Prostate gland (tissue), 2 donors: ENCODE measurements at places on chromosomes 1 and 21. TPM values are rescaled to one million over a fixed set of nuclear protein-coding genes. Genes with fewer than 3 reads are reported as not detected.
A peak's percentile ranks its signal among the peaks of the same experiment; 100 is the strongest.

CAMK1G gene
- 1.6 TPM for total RNA-seq

DNA sequence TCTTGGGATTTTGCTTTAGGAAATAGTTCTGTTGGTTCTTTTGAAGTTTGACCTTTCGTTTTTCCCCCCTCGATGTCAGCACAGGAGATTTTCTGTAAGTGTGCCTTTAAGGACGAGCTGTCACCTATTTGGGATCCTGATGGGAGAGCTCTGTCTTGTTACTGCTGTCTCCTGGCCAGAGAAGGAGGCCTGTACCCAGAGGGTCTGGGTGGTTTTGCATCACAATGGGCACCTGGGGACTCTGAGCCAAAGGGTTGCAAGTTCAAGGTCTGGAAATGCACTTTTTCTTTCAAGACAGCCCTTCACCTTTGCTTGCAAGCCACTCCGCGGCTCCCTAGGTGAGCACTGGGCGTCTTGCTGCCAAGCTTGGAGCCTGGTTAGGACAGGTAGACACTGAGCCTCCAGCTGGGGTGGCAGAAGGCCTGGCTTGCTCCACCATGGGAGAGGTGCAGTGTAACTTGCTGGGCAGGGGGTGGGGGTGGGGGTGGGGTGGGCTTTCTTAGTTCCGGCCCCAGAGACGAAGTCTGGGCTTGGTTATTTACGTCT lies 2.9 kb downstream of the AJAP1 start:
- H3K27ac ChIP-seq, result no peak overlapping the region
- H3K4me3 ChIP-seq, result no peak overlapping the region
- no peak for DNase-seq
- no peaks in the 10 kb centered on the region for H3K4me1 ChIP-seq
- H3K27me3 ChIP-seq, result peaks cover 34% of the 10 kb centered on the region
- no peaks in the 10 kb centered on the region for H3K36me3 ChIP-seq

GRCh38 chr21:41759214-41759840 lies 7.5 kb downstream of the RIPK4 start:
- H3K27ac ChIP-seq, result no peak overlapping the region
- H3K4me3 ChIP-seq, result no peak overlapping the region
- DNase-seq, result no peak
- H3K36me3 ChIP-seq, result no peaks in the 10 kb centered on the region
- no peaks in the 10 kb centered on the region for H3K27me3 ChIP-seq

DNA sequence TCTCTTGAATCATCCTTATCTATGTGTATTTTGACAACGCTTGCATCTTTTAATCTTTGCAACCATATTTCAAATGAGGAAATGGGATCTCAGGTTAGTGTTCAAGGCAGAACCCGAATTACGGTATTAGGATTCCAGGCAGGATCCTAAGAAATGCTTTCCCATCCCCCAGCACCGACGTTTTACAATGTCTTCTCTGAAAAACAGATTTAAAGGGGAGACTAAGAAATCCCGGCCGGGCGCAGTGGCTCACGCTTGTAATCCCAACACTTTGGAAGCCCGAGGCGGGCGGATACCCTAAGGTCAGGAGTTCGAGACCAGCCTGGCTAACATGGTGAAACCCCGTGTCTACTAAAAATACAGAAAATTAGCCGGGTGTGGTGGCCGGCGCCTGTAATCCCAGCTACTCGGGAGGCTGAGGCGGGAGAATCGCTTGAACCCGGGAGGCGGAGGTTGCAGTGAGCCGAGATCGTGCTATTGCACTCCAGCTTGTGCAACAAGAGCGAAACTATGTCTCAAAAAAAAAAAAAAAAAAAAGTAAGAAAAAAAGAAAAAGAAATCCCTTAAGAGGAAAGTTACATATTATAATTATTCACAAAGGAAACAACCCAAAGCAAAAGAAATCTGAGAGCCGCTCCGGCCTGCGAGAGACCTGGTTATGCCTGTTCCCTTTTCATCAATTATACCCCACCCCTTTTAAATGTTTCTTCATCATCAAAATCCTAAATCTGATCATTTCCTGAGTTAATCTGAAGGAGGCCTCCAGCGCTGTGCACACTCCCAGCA lies 801 bp upstream of the GORAB start:
- no peaks in the 10 kb centered on the region for H3K4me1 ChIP-seq
- H3K36me3 ChIP-seq, result no peaks in the 10 kb centered on the region
- no peaks in the 10 kb centered on the region for H3K27me3 ChIP-seq
- peak overlapping the region; percentile 80 for H3K27ac ChIP-seq
- peak overlapping the region; percentile 56 for H3K4me3 ChIP-seq

NCAM2 gene
- 21.9 TPM for total RNA-seq

NBPF1 gene
- total RNA-seq, result 58.6 TPM

DNA sequence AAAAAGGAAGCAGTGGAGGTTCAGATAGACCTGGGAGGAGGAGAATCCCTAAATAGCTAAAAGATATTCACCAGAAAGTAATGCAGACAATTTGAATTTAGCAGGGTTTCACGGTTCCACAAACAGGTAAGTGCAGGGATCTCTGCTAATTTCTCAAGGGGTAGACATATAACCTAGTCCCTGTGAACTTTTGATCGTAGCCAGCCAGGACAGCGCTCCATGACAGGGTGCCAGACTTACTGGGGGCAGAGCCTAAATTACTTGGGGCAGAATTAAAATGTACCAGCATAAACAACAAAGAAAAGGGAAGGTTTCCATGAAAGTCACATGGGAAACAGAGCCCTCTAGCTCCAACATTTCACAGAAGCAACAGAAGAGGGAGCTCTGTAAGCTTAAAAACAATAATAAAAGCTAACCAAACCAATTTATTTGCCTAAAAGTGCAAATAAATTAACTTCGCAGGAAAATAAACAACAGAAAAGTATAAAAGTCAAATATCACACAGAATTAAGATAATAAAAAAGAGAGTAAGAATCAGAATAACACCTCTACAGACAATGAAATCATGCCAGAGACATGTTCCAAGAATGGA lies 198.3 kb downstream of the DUSP10 start:
- H3K4me3 ChIP-seq, result no peak overlapping the region
- no peaks in the 10 kb centered on the region for H3K36me3 ChIP-seq
- H3K27ac ChIP-seq, result no peak overlapping the region
- H3K4me1 ChIP-seq, result no peaks in the 10 kb centered on the region
- DNase-seq, result no peak

DNA sequence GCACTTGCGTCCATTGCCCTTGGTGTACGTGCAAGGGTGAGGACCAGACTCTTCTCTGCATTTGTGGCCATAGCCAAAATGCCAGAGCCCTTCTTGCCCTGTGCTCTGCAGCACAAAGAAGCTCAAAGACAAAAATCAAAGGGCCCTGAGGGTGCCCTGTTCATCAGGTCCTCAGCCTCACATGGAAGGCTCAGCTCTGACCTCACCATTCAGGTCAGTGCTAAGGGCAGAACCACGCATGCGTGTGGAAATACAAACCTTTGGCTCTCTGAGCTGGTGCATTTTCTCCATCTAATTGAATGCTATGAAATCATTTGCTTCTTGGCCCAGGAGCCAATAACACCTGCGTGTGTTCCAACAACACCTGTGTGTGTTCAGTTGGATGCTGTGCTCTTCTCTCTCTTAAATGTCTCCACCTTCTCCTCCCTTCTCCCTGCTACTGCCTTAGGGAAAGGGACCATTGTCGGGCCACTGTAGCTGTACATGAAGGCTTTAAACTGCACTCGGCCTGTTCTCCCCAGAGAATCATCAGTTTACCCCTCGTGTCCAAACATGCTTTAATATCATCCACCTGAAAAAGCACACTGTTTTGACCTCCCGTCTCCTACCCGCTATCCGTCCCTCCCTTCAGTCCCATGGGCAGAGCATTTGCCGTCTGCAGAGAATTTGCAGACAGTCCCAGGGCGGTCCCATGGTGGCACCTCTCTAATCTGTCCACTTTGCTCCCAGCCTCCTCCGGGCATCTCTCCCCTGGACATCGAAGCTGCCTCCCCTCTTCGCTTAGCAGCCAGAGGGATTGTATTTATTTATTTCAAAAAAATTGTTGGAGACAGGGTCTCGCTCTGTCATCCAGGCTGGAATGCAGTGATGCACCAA lies 60.6 kb downstream of the EVA1C start:
- peaks cover 16% of the 10 kb centered on the region for H3K4me1 ChIP-seq
- no peak overlapping the region for H3K4me3 ChIP-seq

DNA sequence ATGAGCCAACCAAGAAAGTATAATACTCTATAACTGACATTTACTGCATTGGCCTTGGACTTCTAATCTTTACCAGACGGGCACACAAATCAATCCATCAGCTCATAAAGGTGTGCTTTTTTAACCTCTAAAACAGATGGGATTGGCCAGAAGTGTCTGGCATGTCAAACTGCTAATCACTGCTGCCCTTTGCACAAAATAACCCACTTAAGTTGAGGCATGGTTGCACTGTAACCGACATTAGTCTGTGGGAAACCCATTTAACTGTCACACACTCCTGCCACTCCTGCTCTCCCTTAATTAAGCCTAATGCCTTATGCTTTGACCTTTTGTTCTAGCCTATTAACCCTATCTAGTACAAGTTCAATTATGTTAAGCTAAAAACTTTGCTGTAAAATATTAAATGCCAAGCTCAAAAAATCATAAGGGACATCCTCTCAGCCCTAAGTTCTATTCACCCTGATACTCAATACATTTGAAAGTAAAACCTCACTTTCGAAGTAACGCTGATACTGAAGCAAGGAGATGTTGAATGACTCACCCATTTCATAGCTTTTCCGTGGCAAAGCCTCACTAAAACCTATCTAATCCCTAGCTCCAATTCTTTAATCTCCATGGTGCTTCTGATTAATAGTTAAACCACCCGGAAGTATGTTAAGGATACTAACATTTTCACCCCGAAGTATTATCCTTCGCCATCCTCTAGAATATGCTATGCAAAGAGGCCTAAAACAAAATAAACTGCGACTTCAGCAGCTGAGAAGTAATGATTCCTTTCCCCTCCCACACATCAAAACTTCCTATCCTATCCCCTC lies 12.9 kb downstream of the NRIP1 start:
- H3K4me3 ChIP-seq, result no peak overlapping the region
- DNase-seq, result no peak
- H3K36me3 ChIP-seq, result no peaks in the 10 kb centered on the region

LCE1A gene
- not detected for total RNA-seq

DNA sequence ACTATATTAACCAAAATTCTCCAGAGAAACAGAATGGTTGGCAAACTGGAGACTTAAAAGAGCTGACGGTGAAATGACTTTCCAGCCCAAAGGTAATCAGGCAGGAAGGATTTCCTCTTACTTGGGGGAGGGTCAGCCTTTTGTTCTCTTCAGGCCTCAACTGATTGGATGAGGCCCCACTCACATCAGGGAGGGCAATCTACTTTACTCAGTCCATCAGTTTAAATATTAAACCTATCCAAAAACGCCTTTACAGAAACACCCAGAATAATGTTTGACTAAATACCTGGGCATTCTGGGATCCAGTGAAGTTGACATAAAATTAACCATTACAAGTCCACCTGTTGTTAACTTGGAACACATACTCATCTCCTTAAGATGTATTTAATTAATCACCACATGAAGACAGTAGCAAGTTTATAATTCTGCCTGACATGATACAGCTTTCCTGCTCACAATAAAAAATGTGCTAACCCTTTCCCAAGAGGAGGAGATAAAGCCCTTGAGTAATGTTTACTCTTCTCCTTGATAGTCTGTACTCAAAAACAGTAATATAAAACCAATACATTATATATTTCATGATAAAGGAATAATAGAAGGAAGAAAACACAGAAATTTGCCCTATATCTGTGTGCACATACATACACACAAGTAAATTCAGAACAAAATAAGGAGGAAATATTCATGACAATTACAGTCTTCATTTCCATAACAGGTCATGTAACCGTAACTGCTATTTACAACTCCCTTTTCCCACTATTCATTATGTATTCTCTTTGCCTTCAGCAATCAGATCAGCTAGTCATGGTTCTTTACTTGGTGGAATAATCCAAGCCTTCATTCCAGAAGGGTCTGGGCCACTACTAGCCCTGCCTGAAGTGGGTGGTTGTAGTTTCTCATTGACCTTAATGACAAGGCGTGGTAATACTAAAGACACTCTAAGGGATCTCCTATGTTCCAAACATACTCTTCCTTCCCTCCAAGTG lies 107.5 kb upstream of the RUNX1 start:
- DNase-seq, result no peak
- no peaks in the 10 kb centered on the region for H3K27me3 ChIP-seq
- no peaks in the 10 kb centered on the region for H3K36me3 ChIP-seq
- H3K4me1 ChIP-seq, result no peaks in the 10 kb centered on the region
- H3K27ac ChIP-seq, result no peak overlapping the region

GRCh38 chr1:201137579-201138310 lies 10.8 kb upstream of the ASCL5 start:
- no peak overlapping the region for H3K4me3 ChIP-seq
- H3K36me3 ChIP-seq, result no peaks in the 10 kb centered on the region
- H3K27ac ChIP-seq, result no peak overlapping the region

- H3K27ac ChIP-seq, result no peak overlapping the region
- no peaks in the 10 kb centered on the region for H3K27me3 ChIP-seq
- H3K36me3 ChIP-seq, result no peaks in the 10 kb centered on the region
Measured at GRCh38 chr1:183466781-183467180, 5.5 kb upstream of the SMG7 start.

- no peaks in the 10 kb centered on the region for H3K27me3 ChIP-seq
- H3K4me3 ChIP-seq, result no peak overlapping the region
- H3K4me1 ChIP-seq, result no peaks in the 10 kb centered on the region
- H3K27ac ChIP-seq, result no peak overlapping the region
Measured at GRCh38 chr1:241440904-241441303, 78.7 kb downstream of the FH start.

DNA sequence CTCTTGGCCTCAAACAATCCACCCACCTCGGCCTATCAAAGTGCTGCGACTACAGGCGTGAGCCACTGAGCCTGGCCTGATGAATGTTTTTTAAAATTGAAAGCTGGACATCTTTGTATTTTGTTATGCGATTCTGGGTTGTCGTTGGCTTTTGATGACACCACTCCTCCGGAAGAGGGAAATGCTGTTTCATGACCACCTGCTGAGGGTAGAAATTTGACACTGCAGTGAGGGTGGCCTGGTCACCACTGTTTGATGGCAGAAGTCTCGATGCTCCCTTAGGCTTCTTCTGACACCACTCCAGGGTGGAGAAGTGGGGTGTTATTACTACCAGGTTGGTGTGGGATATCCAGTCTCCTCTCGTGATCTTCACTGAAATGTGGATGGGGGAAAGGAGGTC lies 357.2 kb downstream of the RGS7 start:
- no peak for DNase-seq
- H3K27ac ChIP-seq, result no peak overlapping the region
- H3K36me3 ChIP-seq, result no peaks in the 10 kb centered on the region
- H3K4me3 ChIP-seq, result no peak overlapping the region
- H3K4me1 ChIP-seq, result no peaks in the 10 kb centered on the region
- no peaks in the 10 kb centered on the region for H3K27me3 ChIP-seq

GRCh38 chr1:226632169-226632879 lies 83.8 kb downstream of the STUM start:
- no peak overlapping the region for H3K4me3 ChIP-seq
- H3K4me1 ChIP-seq, result peaks cover 11% of the 10 kb centered on the region
- DNase-seq, result no peak

GRCh38 chr1:243763806-243764205 lies 86.2 kb downstream of the AKT3 start:
- no peak overlapping the region for H3K4me3 ChIP-seq
- no peaks in the 10 kb centered on the region for H3K4me1 ChIP-seq
- H3K27me3 ChIP-seq, result no peaks in the 10 kb centered on the region
- no peak for DNase-seq

MYOG gene
- total RNA-seq, result 4.4 TPM

GRCh38 chr1:105122041-105122440 lies 1372.3 kb downstream of the AMY1C start:
- H3K4me3 ChIP-seq, result no peak overlapping the region
- H3K27ac ChIP-seq, result no peak overlapping the region
- no peaks in the 10 kb centered on the region for H3K27me3 ChIP-seq
- H3K36me3 ChIP-seq, result no peaks in the 10 kb centered on the region
- DNase-seq, result no peak
